ENCODE measurements at places on chromosomes 2 and 18.

DNA sequence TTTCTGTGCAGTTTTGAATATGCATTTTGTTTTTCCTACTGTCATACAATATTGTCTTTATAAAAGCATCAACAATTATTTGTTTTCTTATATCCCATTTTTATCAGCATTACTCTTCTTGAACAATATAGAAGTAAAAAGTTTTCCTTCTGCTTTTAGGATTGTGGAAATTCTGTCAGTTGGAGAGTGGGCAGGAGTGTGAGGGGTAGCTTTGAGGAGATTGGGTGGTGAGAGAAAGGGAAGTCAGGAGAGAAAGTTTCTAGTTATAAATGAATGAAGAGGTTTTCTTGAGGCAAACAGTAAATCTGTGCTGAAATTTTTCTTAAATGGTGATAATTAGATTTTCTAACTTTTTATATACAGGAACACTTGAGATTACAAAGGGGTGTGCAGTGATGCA, 151.7 kb upstream of the NOSTRIN start:
- no peak for DNase-seq

DNA sequence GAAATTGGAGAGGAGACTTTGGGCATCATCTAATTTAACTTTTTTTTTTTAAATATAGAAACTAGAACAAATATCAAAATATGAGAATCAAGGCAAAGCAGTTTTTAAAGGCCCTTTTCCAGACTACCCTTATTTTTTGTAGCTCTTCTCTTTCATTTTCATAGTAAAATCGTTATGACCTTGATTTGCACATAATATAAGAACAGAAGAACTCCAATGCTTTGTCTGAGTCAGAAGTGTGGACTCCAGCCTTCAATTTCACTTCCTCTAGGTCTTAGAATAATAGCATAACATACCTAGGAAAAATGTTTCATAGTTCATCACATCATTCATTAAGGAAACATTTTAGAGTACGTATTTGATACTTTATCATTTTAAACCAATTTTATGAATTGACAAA, 74.4 kb downstream of the ANKRD12 start:
- DNase-seq, result no peak

- DNase-seq, result no peak
Observed at GRCh38 chr2:240933048-240933965, 27.2 kb downstream of the CROCC2 start.

DNA sequence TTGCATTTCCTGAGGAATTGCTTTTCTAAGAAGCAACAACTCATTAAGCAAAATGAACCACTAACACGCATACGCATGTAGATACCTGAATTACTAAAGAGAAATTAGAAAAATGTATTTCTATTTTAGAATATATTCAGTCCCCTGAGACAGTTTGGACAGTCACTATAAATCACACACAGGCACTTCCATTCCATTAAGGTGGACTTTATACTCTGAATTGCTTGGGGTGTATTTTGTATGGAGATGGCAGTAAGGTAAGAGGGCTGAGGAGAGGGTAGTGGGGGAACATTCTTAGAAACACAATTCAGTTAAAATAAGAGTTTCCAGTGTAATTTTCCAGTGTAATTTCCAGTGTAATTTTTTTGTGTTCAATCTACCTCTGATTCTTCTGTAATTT, 1.8 kb downstream of the CCDC141 start:
- no peak for DNase-seq

- DNase-seq, result no peak
Observed at GRCh38 chr18:65659312-65659711, 91.5 kb upstream of the CDH7 start.

- no peak for DNase-seq
Observed at GRCh38 chr2:33459745-33460144, 16.7 kb upstream of the RASGRP3 start.

DNA sequence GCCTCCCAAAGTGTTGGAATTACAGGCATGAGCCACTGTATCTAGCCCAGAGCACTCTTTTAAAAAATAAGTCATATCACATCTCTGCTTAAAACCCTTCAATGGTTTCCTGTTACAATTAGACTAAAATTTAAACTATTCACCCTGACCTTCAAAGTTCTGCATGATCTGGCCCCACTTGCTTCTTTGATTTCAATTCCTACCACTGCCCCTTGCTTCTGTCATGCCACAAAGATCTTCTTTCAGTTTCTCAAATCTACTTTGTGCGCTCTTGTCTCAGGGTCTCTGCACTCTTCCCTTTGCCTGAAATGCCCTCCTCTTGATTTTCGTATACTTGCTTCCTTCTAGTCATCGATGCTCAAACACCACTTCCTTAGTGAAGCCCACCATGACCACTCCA, 213.0 kb downstream of the TMEM247 start:
- DNase-seq, result no peak

- DNase-seq, result peak; percentile 51
Observed at GRCh38 chr2:230575642-230576324, 136.9 kb upstream of the CAB39 start.

DNA sequence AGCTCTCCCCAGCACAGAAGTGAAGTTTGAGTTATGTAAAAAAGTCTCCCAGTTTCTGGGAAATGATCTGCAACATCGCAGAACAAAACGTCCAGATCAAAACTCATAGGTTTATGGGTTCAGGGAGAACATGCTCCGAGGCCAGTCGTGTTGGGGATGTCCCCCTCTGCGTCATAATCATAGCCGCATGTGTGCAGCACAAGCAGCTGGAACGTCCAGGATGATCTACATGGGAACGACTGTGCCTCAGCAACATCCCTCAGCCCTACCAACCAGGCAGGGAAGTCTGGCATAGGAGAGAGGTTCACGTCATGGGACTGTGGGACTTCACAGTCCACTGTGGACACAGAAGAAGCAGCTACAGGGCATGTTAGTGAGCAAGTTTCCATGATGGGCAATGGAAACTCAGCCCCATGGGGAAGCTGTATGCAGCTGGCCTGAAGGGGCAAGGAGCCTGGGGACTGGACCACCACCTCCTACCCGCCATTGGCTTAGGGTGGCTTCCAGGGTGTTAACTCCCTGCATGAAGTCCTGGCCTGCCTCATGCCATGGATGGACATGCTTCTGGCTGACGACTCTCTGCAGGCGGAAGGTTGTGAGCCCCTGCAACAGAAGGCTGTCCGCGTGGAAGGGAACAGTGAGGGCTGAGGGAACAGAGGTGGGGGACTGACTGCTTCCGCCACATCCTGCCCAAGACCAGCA, 96.9 kb downstream of the COPS8 start:
- no peak for DNase-seq

DNA sequence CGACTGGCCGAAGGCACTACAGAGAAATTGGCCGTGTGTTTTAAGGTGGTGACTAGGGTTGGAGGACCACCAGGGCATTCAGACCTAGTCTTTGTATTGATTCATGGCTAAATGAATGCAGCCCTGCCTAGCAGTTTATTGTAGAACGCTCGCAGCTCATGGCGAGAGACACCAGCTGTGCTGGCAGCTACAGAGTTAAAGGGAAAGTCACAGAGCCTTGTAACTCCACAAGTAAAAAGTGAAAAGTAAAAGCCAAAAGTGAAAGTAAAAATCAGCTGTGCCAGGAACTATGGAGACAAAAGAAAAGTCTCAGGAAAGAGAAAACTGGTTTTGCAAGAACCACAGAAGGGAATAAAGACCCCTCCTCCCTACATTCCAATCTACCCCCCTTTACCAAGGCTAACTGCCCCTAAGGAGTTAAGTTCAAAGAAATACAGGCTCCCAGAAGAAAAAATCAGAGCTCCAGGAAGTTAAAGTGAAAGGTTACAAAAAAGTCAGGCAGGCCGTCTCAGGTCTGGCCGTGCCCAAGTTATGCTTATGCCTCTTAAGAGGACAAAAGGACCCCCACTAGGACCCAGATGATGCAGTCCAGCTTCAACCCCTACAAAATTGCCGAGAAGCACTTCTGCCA, 46.4 kb upstream of the SELENOI start:
- no peak for DNase-seq

- no peak for DNase-seq
Observed at GRCh38 chr2:74597410-74597809, 42.9 kb downstream of the DOK1 start.

DNA sequence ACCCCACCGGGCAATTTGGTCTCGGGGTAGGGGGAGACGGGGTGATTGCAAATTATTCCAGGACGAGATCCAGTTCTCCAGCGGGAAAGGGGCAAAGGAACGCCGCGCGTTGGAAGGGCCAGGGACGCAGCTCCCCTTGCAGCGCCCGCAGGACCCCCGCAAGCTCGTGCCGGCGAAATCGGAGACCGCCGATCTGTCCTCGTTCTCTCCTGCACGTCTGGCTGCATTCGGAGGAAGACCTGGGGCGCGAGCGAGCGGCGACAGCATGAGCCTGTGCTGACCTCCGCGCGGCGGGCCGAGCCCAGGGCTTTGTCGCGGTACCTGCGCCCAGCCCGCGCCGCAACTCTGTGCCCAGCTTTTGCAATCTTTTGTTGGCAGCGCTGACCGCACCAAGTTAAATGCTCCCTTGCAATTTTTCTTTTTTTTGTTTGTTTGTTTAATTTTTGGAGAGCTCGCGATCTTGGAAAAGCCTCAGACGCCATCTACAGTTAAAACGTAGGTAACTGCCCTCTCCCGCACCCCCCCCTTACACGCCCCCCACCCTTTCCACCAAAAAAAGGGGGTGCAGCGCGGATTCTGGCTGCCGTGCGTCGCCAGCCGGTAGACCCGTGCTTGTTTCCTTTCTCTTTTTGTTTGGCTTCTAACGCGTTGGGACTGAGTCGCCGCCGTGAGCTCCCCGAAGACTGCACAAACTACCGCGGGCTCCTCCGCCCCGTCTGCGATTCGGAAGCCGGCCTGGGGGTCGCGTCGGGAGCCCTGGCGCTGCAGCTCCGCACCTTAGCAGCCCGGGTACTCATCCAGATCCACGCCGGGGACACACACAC, 667 bp downstream of the TRIB2 start:
- DNase-seq, result peak; percentile 26

GRCh38 chr2:39996653-39997080, 217.6 kb upstream of the THUMPD2 start:
- DNase-seq, result no peak

DNA sequence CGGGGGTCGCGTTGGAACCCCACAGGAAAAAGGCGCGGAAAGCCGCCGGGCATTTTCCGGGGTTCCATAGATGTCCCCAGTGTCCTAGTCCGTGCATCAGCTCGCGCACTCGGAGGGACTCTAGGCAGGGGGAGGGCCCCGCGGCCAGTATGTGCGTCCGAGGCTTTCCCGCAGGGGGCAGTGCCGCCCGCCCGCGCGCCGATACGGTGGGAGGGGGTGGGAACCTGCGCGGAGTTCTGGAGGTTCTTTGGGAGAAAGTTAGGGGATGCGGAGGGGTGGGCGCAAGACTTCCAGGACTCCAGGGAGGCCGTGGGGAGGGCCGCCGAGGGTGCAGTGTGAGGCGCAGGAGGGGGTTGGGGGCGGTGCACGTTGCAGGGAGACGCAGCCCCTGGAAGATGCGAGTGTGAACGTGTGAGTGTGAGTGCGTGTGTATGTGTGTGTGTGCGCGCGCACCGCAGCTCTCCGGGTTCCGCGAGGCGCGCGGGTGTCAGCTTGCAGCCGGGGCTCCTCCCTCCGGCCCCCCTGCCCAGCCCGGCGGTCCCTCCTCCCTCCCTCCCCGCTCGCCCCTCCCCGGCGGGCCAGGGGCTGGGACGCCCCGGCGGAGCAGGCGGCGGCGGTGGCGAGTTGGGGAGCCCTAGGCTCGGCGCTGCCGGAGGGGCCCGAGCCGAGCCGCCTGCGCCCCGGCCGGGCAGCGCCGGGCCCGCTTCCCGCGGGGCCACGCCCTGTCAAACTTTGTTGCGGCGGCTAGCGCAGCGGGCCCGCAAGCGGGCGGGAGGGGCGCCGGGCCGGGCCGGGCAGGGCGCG, at the start of gene TCF7L1:
Gene TCF7L1, plus strand, starts transcription at position 559 of the 804 bp plus-strand sequence. CDS start 293 bp downstream, outside the sequence.
- DNase-seq, result no peak

GRCh38 chr2:238511614-238511950, 84.9 kb downstream of the ASB1 start:
- DNase-seq, result no peak

All from activated CD8-positive, alpha-beta memory T cell treated with anti-CD3 and anti-CD28 coated beads for 4 hours (primary cell).